Activated CD4-positive, alpha-beta T cell treated with anti-CD3 and anti-CD28 coated beads for 1 hour (primary cell): ENCODE measurements at places on chromosomes 7 and 10.

GRCh38 chr10:91779011-91779605, 19.1 kb upstream of the TNKS2 start:
- no peak for DNase-seq

GRCh38 chr10:93565446-93565845, 1.0 kb upstream of the FFAR4 start:
- DNase-seq: no peak

GRCh38 chr10:78549140-78549935, 515.7 kb downstream of the RPS24 start:
- DNase-seq: no peak

DNA sequence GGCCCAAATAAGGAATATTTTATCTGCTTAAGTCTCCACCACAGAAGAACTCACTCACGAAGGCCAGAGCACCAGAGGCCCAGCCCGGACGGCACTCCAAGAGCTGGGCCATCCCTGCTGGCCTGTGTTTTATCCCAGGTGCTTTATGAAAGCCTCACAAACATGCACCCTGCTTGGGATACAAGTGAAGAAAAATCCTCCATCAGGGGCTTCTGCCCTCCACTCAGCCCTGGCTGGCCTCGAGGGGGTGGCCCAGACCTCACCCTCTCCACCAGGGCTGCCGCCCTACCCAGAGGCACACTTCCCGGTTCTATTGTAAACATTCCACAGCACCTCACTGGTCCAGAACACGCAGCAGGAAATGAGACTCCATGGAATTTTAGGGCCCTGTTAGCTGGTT, 19.8 kb upstream of the DNAAF5 start:
- no peak for DNase-seq

- no peak for DNase-seq
These were observed 776.4 kb downstream of the TYW1 start for GRCh38 chr7:67773081-67773480.
